ENCODE measurements at places on chromosomes 11 and 22.

DNA sequence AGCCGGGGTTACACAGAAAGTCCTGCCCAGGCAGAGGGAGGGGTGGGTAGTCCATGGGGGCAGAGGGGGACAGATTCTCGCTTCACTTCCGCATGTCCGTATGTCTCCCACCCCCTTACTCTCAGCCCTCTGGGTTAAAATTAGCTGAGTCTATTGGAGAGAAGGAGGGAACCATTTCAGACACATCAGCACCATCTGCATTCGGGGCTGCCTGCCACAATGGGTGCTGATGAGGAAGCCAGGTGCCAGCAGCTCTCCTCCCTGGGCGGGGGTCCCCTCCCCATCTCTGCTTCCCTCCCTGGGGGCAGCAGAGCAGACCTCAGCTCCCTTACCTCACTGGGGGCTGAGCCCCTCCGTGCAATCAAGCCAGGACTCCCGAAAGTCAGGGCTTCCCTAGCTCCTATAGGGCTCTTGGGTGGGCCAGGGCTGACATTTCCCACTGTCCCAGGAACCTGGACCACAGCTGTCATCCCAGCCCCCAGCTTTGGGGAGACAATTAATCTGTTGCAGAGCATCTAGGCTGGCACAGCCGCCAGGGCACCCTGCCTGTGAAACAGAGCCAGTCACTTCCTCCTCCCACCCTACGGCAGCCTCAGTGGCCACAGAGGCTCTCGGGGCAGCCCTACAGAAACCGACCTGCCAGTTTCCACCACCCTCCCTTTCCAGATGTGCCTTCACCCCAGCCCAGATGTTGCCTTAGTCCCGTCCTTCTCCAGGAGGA is 67.3 kb downstream of the PDE2A start:
- no peak for DNase-seq

- no peak for DNase-seq
Observed at GRCh38 chr11:105490333-105490732, 119.5 kb upstream of the GRIA4 start.

DNA sequence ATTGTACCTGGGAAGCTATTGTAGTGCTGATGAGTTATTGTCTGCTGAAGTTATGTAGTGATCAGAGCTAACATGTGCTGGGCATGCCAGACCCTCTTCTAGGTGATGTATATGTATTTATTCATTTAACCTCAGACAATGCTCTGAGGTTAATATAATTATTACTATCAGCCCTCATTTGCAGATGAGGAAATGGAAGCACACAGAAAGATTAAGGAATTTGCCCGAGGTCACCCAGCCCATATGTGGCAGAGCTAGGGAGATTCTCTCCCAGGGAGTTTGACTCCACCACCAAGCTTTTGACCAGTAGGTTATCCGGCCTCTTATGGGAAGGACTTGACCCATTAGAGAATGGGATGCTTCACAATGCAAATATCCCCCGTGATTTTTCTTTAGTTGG is 114.2 kb upstream of the NAV2 start:
- DNase-seq, result no peak

DNA sequence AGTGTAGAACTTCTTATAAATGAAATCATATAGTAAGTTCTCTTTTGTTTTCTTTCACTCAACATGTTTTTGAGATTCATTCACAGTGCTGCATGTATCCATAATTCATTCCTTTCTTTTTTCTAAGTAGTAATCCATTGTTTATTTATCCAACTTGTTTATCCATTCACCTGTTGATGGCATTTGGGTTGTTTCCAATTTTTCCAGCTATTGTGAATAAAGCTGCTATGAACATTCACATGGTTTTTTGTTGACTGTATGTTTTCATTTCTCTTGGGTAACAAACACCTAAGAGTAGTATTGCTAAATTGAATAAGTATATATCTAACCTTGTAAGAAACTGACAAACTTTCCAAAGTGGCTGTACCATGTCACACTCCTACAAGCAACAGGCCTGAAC is 23.5 kb downstream of the MRTFA start:
- DNase-seq, result no peak

DNA sequence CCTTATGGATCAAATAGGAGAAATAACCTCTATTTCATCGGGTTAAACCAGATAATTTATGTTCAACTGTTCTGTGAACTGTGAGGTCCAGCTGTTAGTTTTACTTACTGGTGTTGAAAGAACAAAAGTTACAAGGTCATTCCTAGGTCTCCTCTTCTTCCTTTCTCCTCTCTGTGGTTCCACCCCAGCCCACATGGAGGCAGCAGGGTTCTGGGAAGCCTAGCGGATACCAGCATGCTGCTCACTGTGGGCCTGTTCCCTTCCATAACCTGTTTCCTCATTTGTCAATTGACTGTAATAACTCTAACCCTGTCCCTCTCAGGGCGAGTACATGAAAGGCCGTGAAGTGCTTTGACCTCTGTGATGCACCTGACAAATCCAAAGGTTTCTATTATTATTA is 27.8 kb downstream of the RELT start:
- DNase-seq, result peak; percentile 45

DNA sequence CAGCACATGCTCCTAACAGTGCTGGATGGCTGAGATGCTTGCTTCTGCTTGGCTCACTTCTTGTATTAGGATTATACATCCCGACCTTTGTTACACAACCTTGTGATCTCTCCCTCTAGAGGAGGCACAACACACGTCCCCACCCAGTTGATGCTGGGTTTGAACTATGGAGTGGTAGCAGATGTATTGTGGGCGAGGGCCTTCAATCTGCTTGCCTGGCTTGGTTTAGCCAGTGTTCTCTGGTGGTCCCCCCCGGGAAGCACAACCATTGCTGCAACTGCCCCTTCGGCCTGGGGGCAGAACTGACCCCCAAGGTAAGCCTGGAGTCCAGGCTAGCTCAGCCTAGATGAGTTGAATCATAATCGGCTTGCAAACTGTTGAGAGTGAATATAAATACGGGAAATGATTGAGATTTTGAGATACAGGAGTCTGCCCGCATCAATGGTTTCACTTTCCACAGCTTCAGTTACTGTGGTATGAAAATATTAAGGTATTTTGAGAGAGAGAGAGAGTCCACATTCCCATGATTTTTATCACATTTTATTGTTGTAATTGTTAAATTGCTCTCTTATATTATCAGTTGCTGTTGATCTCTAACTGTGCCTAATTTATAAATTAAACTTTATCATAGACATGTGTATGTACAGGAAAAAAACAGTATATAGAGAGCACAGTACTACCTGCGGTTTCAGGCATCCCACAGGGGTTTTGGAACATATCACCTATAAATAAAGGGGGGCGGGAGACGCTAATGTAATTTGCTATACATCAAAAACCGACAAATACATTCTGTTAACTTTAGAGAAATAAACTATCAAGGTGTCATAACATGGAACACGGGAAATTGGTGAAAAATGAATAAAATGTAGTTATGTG is 482.0 kb upstream of the B3GAT1 start:
- DNase-seq, result no peak

GRCh38 chr11:20658135-20658534 is 11.3 kb upstream of the NELL1 start:
- DNase-seq, result no peak

- DNase-seq, result no peak
Observed at GRCh38 chr11:14203321-14203720, 155.7 kb downstream of the RRAS2 start.

Data from RWPE1 (cell line).